Activated naive CD8-positive, alpha-beta T cell treated with anti-CD3 and anti-CD28 coated beads, Interleukin-2, amount 50 U/mL, for 16 hours (primary cell): ENCODE measurements at places on chromosomes 4 and X.

DNA sequence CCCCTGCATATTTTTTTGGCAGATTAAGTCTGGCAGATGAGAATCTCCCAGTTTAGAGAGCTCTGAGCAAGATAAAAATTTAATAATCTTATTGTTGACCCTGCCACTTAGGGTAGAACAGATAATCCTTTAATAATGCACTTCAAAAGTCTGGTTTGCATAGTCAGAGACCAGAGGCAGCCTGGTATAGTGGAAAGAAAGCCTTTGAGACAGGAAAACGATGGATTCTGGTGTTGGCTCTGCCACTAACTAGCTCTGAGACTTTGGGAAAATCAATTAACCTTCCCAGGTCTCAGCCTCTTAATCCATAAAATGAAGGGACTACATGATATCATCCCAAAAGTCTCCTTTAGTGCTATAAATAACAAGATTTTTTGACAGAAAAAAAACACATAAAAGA lies 824.5 kb downstream of the STIM2 start:
- no peak for DNase-seq

DNA sequence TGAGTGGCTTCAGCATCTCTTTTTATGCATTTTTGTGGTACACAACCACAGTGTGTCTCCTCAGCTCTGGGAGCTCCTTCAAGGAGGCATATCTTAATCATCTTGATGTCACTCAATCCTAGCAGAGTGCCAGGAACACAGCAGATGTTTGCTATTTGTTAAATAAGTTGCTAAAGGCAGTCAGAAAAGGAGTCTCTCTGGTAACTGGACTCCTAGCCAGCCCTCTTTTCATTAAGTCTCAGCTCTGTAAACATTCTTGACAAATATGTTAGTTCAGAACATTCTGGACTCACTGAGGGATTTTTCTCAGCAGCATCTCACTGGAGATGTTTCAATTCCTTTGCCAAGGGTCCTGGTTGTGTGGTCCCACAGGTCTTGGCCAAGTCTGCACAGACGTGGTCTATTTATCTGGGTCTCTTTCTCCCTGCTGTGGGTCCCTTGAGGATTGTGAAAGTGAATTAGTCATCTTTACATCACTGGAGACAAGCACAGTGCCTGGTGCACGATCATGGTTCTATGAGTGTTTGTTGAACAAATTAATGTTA lies 20.3 kb upstream of the FAM9C start:
- no peak for DNase-seq

- no peak for DNase-seq
Observed at GRCh38 chrX:40149286-40150175, 51.8 kb upstream of the BCOR start.

DNA sequence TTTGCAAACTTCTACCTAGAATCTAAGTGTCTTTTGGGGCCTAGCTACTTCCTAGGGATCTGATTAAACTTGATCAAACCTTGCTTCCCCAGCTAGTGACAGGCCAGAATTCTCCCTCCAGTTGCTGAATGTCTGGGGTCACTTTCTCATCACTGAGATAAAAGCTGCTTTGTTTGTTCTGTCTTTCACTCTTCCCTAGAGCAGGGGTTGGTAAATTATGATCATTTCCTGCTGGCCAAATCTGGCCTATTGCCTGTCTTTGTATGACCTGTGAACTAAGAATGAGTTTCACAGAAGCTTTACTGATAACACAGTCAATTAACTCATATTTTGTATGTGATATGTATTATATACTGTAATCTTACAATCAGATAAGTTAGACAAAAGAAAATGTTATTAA lies 157.8 kb upstream of the AADAT start:
- no peak for DNase-seq

DNA sequence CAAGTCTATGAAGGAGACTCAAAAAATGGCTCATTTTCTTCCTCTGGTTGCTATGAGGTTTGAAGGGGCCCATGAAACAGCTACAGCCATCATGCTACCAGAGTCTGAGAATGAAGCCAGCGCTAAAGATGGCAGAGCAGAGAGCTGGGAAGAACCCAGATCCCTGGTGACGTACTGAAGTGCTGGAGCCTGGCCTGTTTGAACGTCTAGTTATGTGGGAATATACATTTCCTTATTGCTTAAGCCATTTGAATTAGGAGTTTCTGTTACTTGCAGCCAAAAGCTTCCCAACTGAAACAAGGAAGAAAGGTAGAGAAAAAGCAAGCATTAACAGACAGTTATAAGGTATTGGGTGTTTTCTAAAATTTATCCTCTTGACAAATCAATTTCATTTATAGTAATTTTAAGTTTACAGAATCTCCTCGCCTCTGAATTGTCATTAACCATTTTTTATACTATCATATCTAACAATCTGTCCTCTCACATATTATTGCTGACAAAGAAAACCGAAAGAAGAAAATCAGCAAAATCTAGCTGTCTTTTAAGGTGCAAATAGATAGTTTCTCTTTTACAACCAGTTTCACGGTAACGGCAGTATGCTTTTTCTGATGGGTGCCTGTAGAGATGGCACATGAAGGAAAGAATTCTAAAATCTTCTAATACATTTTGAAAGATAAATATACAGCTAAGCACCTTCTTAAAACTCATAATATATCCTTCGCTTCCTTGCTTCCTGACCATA lies 8.9 kb upstream of the COQ2 start:
- DNase-seq = no peak

DNA sequence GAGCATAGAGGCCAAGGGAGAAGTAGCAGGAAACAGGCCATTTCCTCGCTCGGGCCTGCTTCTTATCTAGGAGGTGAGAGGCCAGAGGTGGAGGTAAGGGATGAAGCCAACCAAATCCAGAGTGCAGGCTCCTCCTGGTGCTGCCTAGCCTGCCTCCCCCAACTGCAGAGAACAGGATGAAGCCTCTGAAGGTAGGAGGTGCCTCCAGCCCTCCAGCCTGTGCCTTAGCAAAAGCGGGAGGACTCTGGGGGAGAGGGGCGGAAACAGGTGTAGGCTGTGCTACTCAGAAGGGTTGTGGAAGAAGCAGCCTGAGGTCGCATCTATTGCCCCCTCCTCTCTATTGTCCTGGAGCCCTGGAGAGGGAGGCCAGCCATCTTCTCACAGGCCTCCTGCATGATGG lies 2.9 kb upstream of the MTM1 start:
- no peak for DNase-seq

DNA sequence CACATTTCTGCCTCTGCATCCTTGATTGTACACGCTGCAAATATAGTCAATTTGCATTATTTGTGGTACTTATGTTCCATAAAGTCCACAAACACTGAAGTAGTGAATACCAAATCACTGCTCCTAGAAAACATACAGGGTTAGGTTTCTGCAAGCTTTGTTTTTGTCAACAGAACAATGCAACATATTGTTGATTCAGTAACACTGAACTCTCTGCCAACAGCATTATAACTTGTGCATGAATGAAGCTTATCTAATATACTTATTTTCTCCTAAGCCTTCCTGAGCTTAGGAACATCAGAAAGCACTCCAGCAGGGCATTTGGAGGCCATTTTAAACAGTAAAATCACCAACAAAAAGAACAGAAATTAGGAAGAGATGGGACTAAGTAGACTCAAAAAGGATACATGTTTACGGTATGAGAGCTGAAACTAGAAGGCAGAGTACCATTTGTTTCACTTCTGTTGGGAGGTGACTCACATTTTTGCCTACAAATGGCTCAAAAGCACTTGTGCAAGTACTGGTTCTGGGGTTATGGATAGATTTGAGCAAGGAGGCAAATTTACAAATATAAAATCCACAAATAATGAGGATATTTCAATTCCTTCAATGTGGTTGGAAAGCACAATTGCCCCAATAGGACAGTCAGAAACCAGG lies 14.1 kb downstream of the COX18 start:
- no peak for DNase-seq

GRCh38 chrX:7062903-7063302 lies 84.6 kb upstream of the STS start:
- DNase-seq = no peak

- DNase-seq = no peak
Observed at GRCh38 chrX:42934020-42934726, 156.2 kb upstream of the PPP1R2C start.

DNA sequence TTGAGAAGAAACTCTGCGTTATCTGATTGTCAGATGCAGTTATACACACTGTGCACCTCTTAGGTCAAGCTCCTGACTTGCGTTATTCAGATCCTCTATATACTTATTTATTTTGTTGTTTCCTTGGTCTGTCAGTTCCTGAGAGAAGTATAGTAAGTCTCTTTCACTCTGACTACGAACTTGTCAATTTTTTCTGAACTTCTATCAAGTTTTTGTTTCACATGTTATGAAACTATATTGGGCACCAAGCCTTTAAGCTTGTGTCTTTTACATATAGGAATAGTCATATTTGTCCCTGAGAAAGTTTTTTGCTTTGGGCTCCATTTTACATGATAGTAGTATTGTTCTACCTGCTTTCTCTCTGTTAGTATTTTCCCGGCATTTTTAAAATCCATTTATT lies 31.7 kb downstream of the ZNF275 start:
- no peak for DNase-seq

GRCh38 chr4:29002151-29002550 lies 1718.0 kb upstream of the PCDH7 start:
- DNase-seq = no peak

- no peak for DNase-seq
Observed at GRCh38 chr4:17981063-17981462, 40.5 kb downstream of the LCORL start.

DNA sequence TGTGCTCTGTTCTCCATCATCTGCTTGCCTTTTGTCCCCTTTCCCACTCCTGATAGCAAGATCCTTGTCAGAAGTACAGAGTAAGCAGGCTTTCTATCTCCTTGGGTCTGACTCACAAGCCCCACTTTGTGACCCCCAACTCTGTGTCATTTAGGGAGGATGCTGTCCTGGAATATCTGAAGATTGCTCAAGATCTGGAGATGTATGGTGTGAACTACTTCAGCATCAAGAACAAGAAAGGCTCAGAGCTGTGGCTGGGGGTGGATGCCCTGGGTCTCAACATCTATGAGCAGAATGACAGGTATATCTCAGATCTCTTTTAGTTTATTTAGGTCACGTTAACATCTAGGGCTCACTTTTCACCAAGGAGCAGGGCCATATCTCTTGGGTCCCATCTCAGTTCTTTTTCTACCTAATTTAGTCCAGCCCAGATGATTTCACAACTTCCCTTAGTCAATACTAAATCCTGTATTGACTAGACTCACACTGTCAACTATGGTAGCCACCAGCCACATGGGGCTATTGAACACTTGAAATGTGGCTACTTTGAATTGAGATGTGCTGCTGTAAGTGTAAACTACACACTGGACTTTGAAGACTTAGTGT lies 64.3 kb downstream of the MSN start:
- DNase-seq = no peak

GRCh38 chrX:152927858-152928760 lies 30.2 kb downstream of the ZNF185 start:
- no peak for DNase-seq

GRCh38 chr4:81836716-81837115 lies 365.0 kb upstream of the RASGEF1B start:
- no peak for DNase-seq

GRCh38 chr4:110620691-110621327 lies 2.1 kb downstream of the PITX2 start:
- no peak for DNase-seq

GRCh38 chrX:68147848-68148247 lies 285.4 kb downstream of the OPHN1 start:
- DNase-seq = no peak

- no peak for DNase-seq
Observed at GRCh38 chr4:104969394-104970082, 177.1 kb upstream of the TET2 start.

GRCh38 chr4:81786063-81786763 lies 314.5 kb upstream of the RASGEF1B start:
- no peak for DNase-seq

DNA sequence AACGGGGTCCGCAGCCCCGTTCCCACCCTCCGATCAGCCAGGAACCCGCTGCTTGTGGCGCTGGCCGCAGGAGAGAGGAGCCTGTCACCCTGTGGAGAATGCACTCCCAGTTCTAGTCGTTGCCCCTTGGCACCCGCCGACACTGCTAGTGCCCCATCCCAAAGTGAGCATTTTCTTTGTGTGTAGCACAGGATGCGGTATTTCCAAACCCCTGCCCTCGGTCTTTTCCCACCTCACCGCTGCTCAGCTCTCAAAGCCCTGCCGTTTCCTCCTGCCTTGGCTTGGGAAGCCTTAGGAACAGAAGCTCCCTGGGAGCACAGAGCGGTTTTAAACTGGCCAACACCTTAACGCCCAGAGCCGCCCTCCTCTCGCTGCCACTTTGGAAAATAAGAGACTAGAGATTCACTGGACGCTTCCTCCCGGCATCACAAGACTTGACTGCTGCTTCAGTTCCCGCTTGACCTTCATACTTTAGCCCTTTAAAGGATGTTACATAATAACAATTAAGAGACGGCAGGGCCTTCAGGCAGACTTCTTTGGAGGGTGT lies 772 bp downstream of the CYP4V2 start:
- no peak for DNase-seq

GRCh38 chr4:121734571-121734970 lies 30.4 kb downstream of the SMIM43 start:
- no peak for DNase-seq
